ENCODE measurements at places on chromosomes 11 and 22. TPM values are rescaled to one million over a fixed set of nuclear protein-coding genes. Genes with fewer than 3 reads are reported as not detected.

VSIG2 gene
- total RNA-seq, result not detected

IL18 gene
- 1.3 TPM for total RNA-seq

DGKZ gene
- total RNA-seq, result 80.7 TPM

PNPLA3 gene
- total RNA-seq, result 1.2 TPM

RIBC2 gene
- total RNA-seq, result 0.38 TPM

TRIM48 gene
- not detected for total RNA-seq

MAPK11 gene
- 9.3 TPM for total RNA-seq

CD6 gene
- not detected for total RNA-seq

PTDSS2 gene
- total RNA-seq, result 30.3 TPM

SLC17A6 gene
- not detected for total RNA-seq

DDTL gene
- 0.83 TPM for total RNA-seq

ST14 gene
- 58.6 TPM for total RNA-seq

KRTAP5-9 gene
- 0.29 TPM for total RNA-seq
